ENCODE measurements at places on chromosomes 12 and 14. TPM values are rescaled to one million over a fixed set of nuclear protein-coding genes. Genes with fewer than 3 reads are reported as not detected.

GRCh38 chr14:57578801-57579200 is 85.1 kb upstream of the CCDC198 start:
- no peak for DNase-seq

DNA sequence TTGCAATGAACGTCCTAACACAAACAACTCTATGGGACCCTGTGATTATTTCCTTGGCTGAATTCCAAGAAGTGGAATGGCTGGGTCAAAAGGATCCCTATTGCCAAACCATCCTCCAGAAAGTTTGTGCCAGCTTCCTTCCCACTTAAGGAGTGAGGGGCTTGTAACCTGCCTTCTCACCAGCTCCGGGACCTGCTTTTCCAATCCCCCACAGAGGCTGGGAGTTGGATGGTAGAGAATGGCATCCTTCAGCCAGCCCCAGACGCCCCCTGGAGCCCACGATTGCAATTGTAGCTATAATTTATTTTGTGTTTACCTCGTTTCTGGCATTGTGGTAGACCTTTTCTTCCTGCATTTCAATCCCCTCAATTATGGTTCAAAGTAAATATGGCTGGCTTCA is 9.7 kb upstream of the ZDHHC22 start:
- DNase-seq, result no peak

ENDOU gene
- 0.49 TPM for total RNA-seq

GCH1 gene
- 16.1 TPM for total RNA-seq

MAP1LC3B2 gene
- total RNA-seq, result 1.5 TPM

NTN4 gene
- 79.2 TPM for total RNA-seq

STYK1 gene
- not detected for total RNA-seq
